Stimulated activated CD8-positive, alpha-beta memory T cell treated with anti-CD3 and anti-CD28 coated beads, Interleukin-2, amount 100 ng/mL, for 1 hour (primary cell): ENCODE measurements at places on chromosomes 13 and 19.

- no peak for DNase-seq
Measured at GRCh38 chr13:97491452-97491851, 57.5 kb downstream of the RAP2A start.

GRCh38 chr13:94192431-94192975 is 287.0 kb downstream of the DCT start:
- no peak for DNase-seq

- DNase-seq, result no peak
Measured at GRCh38 chr13:54394085-54394700, 1365.6 kb downstream of the OLFM4 start.

DNA sequence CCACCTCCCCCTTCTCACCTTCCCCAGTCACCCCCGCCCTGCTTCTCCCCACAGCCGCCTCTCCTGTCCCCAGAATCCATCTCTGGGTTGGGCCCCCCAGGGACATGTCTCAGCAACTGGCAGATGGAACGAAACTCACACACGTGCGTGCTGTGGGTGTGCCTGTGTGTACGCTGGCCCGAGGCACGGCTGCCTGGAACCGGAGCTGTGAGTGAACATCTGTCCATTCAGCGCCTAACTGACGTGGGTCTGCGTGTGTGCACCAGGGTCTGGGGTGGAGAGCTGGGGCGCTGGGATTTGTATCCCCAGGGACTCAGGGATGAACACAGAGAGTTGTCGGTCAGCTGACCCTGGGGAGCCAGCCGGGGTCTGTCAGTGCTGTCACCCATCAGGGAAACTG is 752 bp upstream of the HAS1 start:
- no peak for DNase-seq

DNA sequence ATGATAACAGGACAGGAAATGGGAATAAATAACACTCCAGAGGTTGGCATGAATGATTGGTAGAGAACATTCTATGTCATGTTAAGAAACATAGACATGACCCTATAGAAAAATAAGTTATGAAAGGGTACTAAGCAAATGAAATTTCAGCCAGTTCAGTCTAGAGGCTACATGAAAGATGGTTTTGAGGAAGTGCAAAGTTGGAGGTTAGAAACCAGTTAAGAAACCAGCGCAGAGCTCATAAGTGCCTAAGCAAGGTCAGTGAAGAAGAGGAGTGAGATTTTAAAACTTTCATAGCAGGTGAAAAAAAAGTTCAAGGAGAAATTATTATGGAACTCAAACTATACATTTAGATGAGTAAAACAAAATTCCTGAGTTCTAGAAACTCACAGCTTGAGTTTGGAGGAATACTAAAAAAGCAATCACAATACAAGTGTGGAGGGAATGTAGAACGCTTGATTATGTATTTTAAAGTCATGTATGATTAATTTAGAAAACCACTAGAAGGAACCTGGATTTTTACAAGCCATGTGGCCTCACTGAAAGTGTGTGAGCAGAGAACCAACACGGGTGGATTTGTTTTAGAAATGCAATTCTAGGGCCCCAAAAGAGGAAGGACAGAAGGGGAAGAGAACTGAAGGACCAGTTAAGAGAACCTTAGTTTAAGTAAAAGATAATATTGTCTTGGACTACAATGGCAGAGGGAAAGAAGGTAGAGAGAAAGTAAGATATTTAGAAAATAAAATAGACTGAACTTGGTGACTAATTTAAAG is 162.4 kb downstream of the PCDH20 start:
- no peak for DNase-seq

- peak; percentile 83 for DNase-seq
Measured at GRCh38 chr19:17855280-17856152, 4.2 kb upstream of the RPL18A start.

DNA sequence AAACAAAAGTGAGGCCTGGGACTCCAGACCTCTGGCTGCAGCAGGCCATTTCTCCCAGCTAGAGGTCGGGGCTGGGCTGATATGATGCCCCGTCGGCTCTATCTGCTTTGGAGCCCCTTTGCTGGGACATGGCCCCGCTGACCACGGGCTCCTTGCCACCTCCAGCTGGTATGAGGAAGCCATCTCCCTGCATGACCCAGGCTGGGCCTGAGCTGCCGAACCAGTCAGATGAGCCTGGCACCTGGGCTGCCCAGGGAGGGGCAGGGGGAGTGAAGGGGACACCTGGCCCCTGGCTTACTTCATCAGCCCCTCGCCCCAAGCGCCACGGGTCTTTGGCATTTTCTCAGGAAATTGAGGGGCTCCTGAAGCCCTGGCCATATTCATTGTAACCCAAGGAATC is 7.8 kb downstream of the ZSWIM4 start:
- DNase-seq, result no peak
